ENCODE measurements at places on chromosomes 6 and 20.
A peak's percentile ranks its signal among the peaks of the same experiment; 100 is the strongest.

DNA sequence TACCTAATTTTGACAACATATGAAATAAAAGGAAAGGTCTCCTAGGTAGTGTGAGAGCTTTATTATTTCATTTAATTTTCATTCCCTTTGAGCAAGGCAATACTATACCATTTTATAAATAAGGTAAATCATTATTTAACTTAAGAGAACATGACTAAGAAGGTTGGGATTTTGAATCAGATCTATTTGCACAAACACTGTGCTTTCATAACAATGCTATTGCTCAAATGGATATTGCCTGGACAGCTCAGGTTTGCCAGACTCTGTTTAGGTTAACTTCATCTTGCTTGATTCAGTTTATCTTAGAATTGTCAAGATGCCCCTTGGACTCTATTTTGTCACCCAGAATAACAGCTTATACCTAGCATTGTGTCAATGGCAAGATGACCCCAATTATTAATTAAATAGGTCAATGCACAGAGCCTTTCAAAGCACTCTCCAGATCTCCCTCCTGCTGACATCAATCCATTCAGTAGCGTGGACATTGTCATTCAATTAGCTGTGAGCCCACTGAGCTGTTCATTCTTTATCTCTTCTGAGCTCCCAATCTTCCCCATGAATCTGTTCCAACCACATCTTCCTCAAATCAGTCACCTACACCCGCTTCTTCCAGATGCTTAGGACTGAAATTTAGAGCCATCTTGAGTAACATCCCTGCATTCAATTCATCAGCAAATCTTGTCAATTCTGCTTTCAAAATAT is 42.1 kb upstream of the TMEM30A start:
- no peak for DNase-seq

DNA sequence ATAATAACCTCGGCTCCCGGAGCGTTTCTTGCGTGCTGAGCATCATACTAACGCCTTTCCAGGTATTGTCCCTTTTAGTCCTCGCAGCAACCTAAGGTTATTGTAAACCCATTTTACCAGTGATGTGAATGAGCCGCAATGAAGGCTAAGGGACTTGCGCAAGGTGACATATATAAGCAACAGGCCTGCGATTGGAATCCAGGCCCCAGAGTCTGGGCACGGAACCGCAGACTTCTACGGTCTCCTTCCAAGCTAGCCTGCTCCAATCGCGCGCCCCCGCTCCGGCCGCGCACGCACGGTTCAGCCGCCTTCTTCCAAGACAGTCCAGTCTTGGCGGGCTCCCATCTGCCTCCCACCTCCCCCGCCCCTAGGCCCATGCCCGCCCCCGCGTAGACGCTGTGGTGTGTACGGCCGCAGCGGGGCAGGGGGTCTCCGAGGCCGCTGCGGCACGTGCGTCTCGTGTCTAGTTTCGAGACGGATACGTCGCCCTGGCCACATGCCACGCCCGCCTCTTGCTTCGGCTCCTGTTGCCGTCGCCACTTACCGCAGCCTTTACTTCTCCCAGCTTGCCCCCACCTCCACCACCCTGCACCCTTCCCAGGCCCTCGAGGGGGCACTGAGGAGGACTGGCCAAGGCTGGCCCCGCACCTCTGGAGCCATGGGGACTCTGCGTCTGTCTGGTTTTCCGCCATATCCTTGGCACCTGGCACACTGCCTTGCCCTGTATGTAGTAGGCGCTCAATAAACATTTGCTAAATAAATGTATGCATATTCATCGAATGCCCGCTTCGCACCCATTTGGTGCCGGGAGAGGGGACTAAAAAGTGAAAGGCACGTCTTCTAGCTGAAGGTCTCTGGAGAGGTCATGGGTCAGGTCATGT is 855 bp upstream of the GFOD1 start:
- peak; percentile 17 for DNase-seq

- DNase-seq = no peak
These were observed 158.3 kb upstream of the CST7 start for GRCh38 chr20:24790746-24791283.

DNA sequence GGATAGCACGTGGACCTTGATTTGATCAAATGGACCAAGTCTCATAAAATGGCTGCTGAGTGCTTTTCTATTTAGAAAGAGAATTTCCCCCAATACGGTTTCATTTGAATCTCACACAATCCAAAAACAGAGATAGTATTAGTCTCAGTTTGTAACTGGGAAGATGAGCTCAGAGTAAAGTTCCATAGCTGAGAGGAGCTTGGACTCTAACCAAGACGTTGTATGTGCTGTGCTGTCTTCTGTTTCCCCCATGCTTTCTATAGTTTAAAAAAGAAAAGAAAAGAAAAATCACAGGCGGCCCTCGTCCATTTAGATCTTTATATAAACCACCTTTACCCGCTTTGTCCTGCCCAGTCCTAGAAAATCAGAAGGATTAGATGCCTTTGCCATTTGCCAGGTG is 58.1 kb downstream of the AKAP12 start:
- DNase-seq = no peak

GRCh38 chr20:13588049-13588448 is 50.7 kb downstream of the TASP1 start:
- DNase-seq = no peak

DNA sequence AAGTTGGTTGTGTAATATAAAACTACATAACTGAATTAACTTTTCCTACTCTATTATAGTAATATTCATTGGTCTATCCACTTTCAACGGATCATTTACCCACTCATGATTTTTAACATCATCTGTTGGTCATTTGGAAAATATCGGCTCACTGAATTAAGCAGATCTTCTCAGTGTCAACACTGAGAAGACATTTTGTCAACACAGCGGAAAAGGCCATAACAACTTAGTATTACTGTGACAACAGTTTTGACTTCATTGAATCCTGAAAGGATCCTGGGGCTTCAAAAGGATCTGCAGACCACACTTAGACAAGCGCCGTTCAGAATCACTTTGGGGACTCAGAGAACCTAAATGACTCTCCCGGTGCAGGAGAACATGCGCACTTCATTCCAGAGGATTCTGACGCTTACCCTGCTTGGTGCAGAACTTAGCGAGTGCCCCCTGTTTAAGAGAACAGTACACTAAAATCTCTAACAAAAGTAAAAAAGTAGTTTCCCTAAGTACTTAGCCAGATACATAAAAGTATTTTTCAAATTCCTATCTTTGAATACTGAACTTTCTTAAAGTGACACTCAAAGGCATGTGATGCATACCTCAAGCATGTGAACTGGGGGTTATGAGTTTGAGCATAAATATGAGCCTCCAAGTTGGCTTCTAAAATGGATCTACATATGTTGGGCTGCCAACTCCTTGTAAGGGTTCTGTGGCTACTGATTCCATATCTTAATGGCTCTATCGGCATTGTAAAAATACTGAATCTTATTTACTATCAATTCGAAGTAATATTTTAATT is 4.0 kb downstream of the ZBTB2 start:
- no peak for DNase-seq

Data from Calu3 (cell line).